Activated CD4-positive, CD25-positive, alpha-beta regulatory T cell treated with anti-CD3 and anti-CD28 coated beads, Interleukin-2, amount 50 U/mL, for 72 hours (primary cell): ENCODE measurements at places on chromosomes 6 and 20.

- no peak for DNase-seq
These were observed 102.6 kb upstream of the ADGRF4 start for GRCh38 chr6:47595785-47596184.

- no peak for DNase-seq
These were observed 39.4 kb downstream of the BPIFB1 start for GRCh38 chr20:33322456-33322855.

- DNase-seq = no peak
These were observed 155.5 kb downstream of the THBS2 start for GRCh38 chr6:169098116-169098515.

GRCh38 chr6:133594652-133595110, 294.2 kb upstream of the TCF21 start:
- no peak for DNase-seq

DNA sequence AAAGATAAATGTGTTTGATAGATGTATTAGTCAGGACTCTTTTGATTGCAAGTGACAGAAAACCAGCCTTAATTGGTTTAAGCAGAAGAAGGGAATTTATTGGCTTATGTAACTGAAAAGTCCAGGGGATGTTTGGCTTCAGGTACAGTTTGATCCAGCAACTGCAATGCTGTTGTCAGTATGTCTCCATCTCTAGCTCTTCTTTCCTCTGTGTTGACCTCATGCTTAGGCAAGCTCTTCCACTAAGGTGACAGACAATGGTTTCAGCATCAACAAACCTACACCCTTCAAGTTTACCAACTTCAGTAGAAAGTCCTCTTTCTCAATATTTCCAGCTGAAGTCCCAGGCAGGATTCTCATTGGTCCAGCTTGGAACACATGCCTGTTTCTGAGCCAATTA, 28.1 kb upstream of the ARFGEF2 start:
- no peak for DNase-seq

- DNase-seq = no peak
These were observed 96.3 kb downstream of the NFATC2 start for GRCh38 chr20:51446230-51446629.
